ENCODE measurements at places on chromosomes 11 and 22.
A peak's percentile ranks its signal among the peaks of the same experiment; 100 is the strongest.

DNA sequence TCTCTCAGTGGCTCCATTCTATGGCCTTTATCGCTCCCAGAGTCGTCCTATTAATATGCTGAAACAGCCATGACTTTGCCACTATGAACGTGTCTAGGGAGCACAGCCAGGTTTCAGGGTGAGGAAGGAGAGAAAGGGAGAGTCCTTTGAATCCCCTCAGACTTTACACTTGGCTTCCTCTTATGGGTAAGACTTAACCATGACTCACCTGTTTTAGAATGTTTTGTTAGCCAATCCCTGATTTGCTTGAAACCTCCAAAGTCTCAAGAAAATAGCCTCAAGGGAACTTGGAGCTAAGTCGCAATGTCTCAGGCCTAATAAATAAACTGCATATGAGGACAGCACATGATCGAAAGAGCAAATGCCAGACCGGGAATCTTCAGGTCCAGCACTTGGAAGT is 131.2 kb upstream of the RCN1 start:
- DNase-seq: peak; percentile 43

DNA sequence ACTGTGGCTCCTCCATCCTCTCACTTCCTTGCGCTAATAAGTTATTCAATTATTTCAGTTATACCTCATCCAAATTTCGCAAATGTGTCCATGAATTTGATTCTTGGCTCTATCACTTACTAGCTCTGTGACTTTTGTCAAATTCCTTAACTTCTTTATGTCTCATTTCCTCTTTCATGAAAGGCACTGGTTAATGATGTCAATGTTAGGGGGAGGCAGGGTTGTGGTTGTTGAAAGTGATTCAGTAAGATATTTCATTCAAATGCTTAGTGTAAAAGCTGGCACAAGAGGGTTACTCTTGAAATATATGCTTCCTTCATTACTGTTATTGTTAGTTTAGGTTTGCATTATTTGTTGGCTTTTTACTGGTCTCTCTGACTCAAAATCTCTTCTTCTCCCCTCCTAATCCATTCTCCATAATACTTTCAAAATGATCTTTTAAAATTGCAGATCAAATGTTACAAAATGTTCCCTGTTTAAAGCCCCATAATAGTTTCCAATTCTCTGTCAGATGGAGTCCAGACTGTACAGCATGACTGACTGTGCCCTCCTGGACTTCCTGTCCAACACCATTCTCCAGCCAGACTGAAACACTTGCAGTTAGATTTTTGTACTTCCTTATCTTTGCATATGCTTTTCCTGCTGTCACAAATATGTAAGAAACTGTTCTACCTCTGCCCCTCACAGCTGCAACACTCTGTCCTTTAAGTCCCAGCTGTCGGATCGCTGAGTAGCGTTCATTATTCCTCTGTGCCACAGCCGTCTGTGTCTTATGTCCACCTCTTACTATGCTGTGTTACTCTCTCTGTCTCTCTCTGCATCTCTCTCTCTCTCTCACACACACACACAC is 510.6 kb upstream of the RAG2 start:
- peak; percentile 23 for DNase-seq

DNA sequence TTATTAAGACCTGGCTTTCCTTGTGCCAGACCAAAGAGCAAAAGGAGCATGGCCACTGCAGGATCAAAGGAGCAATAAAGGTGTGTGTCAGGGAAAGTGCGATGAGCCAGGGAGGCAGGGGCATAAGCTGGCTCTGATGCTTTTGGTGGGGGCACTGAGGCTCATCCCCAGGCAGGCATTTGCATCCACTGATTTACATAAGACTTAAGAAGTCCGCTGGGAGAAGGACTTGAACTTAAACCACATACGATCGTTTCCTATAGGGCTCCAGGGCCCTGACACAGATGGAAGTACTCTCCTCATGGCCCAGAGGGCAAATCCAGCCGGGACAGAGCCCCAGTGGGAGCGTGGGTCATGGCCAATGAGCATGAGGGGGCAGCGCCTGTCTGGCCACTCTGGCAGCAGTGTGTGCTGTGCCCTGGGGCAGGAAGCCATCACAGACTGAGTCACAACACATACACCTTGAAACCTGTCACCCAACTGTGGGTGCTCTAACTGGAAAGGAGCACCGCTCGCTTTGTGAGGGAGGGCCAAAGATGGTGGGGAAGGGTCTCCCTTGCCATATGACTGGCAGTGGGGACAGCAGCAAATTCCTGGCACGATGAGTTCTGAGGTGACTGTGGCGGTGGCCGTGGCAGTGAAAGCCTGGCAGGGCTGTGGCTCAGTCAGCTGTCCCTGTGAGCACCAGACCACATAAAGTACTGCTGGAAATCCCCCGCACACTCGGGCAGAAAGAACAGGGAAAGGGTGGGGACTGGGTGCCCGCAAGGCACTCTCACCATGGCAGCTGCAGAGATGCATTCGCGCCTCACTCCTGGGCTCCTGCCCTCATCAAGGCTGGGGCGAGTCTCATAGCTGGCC is 79.4 kb upstream of the LMO1 start:
- peak; percentile 70 for DNase-seq

DNA sequence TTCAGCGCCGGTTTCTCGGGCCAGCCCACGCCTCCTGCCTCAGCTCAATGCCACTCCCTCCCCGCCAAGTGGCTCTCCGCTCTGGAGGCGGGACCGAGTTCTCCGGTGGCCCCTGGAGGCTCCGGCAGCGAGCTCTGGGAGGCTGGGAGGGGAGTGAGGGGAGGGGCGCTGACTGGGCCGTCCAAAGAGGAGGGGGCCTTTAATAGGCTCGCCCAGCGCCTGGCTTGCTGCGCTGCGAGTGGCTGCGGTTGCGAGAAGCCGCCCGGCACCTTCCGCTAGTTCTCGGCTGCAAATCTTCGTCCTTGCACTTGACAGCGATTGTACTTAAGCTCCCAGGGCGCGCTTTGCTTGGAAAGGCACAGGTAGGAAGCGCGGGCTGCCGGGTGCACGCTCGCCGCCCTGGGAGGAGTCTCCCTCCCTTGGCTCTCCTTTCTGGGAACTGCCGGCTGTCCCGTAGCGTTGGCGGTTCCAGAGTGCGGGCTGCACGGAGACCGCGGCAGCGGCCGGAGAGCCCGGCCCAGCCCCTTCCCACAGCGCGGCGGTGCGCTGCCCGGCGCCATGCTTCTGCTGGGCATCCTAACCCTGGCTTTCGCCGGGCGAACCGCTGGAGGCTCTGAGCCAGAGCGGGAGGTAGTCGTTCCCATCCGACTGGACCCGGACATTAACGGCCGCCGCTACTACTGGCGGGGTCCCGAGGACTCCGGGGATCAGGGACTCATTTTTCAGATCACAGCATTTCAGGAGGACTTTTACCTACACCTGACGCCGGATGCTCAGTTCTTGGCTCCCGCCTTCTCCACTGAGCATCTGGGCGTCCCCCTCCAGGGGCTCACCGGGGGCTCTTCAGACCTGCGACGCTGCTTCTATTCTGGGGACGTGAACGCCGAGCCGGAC is at the start of gene ADAMTS15:
ADAMTS15 (plus strand) TSS at position 230 of the 894 bp plus-strand sequence; CDS start at position 559, 329 bp downstream.
- peak; percentile 85 for DNase-seq

DNA sequence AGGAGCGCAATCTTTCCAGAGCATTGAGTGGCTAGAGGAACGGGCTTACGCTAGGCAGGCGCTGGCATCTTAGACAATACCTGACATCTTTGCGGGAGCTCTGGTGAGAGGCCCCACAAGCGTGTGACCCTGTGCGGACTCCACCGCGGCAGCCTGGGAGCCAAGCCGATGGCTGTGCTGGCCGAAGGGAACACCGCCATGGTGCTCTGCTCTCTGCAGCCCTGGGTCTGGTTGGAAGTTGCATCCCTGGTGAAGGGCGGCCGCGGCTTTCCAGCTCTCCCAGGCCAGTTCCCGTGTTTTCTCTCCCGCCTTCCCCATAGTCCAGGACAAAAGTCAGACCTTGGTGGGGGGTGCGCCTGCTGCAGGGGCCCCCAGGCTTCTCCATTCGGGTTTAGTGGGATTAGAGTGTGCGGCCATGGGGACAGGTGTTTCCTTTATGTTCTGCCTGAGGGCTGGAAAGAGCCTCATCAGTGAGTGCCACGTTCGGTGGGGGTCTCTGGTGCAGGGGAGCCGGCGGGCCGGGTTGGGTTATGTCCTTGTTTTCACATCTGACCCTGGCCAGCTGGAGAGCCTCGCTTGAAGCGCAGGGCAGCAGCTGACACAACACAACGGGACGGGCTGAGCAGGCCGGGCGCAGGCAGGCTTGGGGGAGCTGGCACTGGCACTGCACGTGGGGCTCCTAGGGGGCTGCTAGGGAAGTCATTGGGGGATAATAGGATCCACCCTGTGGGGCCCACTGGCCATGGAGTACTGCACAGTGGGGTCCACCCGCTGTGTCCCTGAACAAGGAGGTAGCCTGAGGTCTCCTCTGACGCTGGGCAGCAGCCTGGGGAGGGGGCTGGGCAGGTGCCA is 94.8 kb downstream of the KCNQ1 start:
- DNase-seq: no peak

DNA sequence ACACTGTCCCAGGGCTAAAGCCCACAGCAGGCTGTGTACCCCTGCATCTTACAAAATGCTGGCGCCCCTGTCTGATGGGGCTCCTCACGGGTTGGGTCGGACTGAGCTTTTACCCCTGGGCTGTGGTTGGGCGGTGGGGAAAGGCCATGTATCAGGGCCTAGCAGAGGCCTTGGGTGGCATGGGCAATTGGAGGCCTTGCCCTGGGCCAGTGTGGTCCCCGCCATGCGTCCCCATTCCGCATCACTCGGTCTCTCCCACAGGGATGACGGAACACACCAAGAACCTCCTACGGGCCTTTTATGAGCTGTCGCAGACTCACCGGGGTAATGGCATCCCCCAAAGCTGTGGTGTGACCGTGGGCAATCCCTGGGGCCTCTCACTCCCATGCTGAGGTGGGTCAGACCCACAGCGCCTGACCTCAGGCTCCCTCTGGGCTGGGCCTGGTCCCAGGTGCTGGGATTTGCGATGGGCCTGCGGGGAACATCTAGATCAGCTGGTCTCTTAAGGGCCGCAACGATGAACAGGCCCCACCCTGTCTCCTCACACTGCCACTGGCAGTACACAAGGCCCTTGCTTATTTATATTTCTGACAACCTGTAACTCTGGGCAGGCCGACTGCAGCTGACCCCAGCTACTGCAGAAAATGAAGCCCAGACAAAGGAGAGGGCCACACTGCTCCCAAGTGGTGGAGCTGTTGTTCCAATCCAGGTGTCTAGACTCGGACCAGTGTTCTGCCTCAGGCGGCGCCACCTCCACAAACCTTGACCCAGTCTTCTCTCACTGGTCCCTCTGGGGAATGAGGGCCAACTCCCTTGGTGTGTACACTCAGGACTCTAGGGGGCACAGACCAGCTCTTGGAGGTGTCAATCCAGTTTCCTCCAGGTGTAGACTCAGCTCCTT is 12.3 kb downstream of the SLC16A8 start:
- no peak for DNase-seq

All from mammary epithelial cell (primary cell).